ENCODE measurements at places on chromosomes 3 and 15.

- DNase-seq, result no peak
Measured at GRCh38 chr3:9105421-9105820, 142.1 kb upstream of the RAD18 start.

GRCh38 chr15:29962407-29962806 lies 120.3 kb upstream of the GOLGA8J start:
- no peak for DNase-seq

- DNase-seq, result no peak
Measured at GRCh38 chr15:23402140-23402539, 44.9 kb downstream of the GOLGA6L2 start.

GRCh38 chr3:50299929-50300680 lies 900 bp upstream of the HYAL3 start:
- peak; percentile 84 for DNase-seq

GRCh38 chr3:115930922-115931321 lies 307.6 kb downstream of the GAP43 start:
- peak; percentile 29 for DNase-seq

DNA sequence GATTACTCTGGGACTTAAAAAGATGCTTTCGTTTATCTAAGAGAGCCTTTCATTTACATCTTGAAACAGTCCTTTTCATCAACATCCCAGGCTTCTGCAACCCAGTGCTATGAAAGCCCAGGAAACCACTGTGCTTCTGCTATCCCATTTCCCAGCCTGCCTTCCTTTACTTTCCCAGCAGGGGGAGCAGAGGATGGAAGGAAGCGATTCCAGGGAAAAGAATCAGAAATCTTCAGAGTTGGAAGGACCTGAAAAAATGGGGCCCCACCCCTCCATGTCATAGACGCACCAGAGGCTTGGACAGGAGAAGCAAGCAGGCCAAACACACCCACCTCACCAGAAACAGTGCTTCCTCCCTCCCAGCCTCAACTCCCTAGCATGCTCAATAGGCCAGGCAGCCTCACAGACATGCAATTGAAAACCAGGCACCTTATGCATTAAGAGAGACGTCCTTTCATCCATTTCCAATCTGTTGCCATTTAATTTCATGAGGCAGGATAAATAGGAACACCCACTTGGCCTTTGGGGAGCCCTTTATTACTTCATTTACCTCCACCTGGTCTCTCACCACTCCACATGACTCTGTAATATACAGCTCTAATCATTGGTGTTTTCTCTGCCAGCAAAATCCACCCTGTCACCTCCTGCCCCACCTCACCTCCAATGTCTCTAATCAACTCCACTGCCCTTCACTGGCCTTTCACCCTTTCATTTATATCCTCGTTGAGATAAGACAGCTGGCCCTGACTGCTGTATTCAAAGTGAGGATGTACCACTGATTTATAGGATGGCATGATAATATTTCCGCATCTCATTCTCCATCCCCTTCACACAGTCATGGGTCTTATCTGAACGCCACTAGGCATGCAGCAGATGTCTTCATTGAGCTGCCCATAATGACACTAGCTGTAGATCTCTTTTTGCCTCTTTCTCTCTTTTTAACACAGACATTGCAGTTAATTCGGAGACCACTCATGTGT lies 583.9 kb downstream of the NTRK3 start:
- DNase-seq, result no peak
